ENCODE measurements at places on chromosomes 1 and 21. TPM values are rescaled to one million over a fixed set of nuclear protein-coding genes. Genes with fewer than 3 reads are reported as not detected.
A peak's percentile ranks its signal among the peaks of the same experiment; 100 is the strongest.

DNA sequence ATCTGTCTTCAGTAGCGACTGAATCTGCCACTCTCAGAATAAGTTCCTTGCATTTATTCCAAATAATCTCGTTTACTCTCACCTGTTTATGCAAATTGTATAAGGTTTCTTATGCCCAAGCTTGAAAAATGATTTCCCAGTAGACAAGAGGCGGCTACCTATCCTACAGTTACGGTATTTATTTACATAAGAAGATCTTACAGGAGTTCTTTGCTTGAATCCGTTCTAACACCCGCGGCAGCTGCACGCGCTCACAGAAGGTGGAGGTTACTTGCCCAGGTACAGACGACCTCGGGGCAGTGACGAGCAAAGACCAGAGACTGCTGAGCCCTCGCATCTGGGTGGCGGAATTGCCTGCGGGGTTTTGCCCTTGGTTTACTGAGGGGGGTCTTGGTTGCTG is 79.9 kb downstream of the SKI start:
- H3K36me3 ChIP-seq, result peaks cover 12% of the 10 kb centered on the region
- no peaks in the 10 kb centered on the region for H3K27me3 ChIP-seq
- no peaks in the 10 kb centered on the region for H3K4me1 ChIP-seq
- no peak for DNase-seq
- no peak overlapping the region for H3K27ac ChIP-seq

DNA sequence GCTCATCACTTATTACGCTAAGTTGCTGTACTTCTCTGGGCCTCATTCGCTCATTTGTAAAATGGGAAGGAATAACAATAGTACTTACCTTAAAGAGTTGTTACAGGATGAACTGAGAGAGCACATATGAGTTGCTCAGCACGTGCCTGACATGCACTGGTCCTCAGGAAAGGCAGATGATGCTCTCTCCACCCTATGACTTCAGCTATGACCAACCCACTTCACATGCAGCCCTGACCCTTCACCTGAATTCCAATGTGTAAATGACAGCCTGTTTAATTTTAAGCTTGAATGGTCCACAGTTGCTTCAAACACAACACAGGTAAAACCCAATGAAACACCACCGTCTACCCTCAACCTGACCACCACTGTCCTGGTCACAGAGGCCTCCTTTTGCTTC is 32.9 kb downstream of the GADD45A start:
- H3K36me3 ChIP-seq, result no peaks in the 10 kb centered on the region
- H3K4me1 ChIP-seq, result peaks cover 49% of the 10 kb centered on the region
- no peaks in the 10 kb centered on the region for H3K27me3 ChIP-seq
- 0 out of 2 replicates have a peak overlapping the region, but pooled peaks have one; percentile 16 for H3K27ac ChIP-seq

DNA sequence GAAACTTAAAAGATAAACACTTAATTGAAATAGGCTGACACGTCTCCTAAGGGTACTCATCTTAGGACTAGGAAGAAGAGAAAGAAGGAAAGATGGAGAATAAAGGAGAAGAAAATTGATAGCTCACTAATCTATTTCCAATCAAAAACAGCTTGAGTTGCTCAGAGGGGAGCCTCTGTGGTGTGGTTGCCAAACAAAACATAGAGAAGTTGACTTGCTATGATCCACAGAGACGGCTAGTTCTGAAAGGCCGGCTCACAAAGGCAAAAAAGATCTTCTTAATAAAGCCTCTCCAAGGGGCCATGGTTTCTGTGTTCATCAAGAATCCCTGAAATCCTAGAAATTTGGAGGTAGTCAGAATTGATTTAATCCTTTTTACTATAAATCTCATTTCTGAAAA is 644.1 kb downstream of the LMO4 start:
- no peak overlapping the region for H3K4me3 ChIP-seq
- no peaks in the 10 kb centered on the region for H3K27me3 ChIP-seq
- H3K27ac ChIP-seq, result no peak overlapping the region

DNA sequence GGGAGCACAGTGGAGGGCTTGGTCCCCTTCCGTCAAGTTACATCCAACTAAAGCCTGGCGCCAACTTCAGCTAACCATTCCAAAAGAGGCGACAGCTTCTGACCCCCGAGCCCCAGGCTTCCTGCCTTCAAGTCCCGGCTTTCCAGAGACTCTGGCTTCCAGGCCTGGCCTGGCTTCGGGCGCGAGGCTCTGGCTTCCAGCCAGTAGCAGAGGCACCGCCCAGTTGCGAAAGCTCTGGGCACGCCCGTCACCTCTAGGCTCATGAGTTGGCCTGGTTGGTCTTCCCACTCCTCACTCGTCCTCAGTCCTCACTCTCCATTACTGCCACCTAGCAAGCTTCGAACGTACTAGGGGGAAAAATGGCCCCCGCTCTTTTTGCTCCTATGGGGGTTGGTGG is 30.0 kb upstream of the C1orf185 start:
- peaks cover 5% of the 10 kb centered on the region for H3K27me3 ChIP-seq
- no peaks in the 10 kb centered on the region for H3K36me3 ChIP-seq
- no peak for DNase-seq
- no peak overlapping the region for H3K4me3 ChIP-seq
- peaks cover 16% of the 10 kb centered on the region for H3K4me1 ChIP-seq

DNA sequence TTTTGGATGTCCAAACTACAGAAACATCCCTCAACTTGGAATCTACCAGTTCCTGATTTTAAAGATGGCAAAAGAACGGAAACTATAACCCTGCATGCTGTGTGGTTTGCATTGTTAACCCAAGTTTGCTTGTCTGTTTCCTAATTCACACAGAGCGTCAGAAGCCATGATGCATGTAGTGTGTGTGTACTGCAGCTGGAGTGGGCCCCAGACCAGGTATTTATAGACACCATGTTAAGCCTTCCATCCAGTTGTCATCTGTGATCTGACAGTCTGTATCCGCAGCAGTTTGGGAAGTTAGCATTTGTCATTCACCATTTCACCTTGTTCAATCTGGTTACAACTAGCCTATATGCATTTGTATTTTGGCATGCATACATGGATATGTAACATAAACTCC is 27.7 kb upstream of the PLEKHM2 start:
- H3K27ac ChIP-seq, result no peak overlapping the region
- no peak overlapping the region for H3K4me3 ChIP-seq
- no peak for DNase-seq
- no peaks in the 10 kb centered on the region for H3K4me1 ChIP-seq
- peaks cover 60% of the 10 kb centered on the region for H3K36me3 ChIP-seq

DNA sequence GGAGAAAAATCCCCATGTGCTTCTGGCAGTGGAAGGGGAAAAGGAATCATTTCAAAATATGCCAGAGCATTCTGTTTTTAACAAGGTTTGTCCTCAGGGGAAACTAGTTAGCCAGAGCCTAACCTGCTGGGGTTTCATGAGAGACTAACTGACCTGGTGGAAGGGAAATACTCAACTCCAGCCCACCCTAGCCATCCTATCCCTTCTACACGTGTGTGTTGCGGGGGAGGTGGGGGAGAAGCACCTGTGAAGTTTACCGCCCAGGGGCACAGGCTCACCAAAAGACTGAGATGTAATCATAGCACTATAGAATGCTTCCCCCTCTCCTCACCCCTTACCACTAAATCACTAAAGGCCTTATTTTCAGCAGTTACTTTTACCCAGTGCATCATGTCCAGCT is 139.5 kb downstream of the GRIK3 start:
- H3K27me3 ChIP-seq, result no peaks in the 10 kb centered on the region
- H3K36me3 ChIP-seq, result no peaks in the 10 kb centered on the region
- no peaks in the 10 kb centered on the region for H3K4me1 ChIP-seq
- H3K27ac ChIP-seq, result no peak overlapping the region

DNA sequence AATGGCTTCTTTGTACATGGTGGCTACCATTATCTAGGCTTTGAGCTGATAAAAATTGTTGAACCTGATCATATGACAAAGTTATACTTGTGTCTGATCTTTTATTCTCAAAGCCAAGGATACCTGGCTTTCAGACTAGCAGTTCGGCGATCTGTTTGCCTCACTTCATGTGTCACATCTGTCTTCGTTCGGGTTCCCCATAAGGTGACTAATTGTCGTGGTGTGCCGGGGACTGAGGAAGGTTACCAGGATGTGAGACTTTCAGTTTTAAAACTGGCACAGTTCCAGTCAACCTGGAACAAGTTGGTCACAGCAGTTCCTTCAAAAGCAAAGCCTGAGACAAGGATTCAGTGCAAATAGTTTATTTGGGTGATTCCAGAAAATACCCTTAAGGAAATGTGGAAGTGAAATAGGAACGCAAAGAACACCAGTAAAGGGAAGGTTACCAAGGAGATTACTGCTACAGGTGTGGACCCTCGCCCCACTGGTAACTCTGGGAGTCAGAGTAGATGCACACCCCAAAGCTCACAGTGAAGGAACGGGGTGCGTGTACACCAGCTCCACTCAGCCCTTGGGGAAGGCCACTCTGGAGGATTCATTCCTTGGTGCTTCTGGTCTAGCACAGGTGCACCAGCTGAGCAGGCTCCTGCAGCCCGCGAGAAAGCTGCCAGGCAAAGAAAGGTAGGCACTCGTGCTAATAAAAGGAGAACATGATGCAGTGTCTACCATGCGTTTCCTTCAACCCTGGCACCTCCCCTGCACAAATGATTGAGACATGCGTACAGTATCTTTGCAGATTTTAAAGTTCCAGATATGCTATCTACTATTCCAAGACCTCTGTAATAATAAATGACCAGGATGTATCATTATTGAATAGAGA is 69.0 kb downstream of the VWA5B1 start:
- no peak overlapping the region for H3K27ac ChIP-seq
- peaks cover 19% of the 10 kb centered on the region for H3K27me3 ChIP-seq
- H3K4me1 ChIP-seq, result 0 out of 2 replicates have a peak, but pooled peaks cover 6% of the 10 kb centered on the region
- no peak for DNase-seq

GRCh38 chr1:42006836-42007235 is 88.1 kb upstream of the HIVEP3 start:
- DNase-seq, result peak; percentile 56
- H3K4me3 ChIP-seq, result no peak overlapping the region
- no peaks in the 10 kb centered on the region for H3K36me3 ChIP-seq

GRCh38 chr1:17635276-17635675 is 95.8 kb downstream of the ARHGEF10L start:
- H3K4me3 ChIP-seq, result no peak overlapping the region
- H3K4me1 ChIP-seq, result peaks cover 26% of the 10 kb centered on the region
- no peaks in the 10 kb centered on the region for H3K27me3 ChIP-seq
- peaks cover 9% of the 10 kb centered on the region for H3K36me3 ChIP-seq
- H3K27ac ChIP-seq, result no peak overlapping the region

DNA sequence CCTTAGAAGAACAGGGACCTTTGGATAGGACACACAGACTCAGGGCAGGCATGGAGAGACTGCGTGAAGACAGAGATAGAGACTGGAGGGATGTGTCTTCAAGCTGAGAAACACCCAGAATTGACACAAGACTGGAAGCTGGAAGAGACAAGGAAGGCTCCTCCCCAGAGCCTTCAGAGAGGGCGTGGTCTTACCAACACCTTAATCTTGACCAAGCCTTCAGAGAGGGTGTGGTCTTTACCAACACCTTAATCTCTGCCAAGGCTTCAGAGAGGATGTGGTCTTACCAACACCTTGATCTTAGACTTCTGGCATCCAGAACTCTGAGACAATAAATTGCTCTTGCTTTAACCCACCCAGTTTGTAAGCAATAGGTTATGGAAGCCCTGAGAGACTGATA is 481.4 kb upstream of the VAMP3 start:
- DNase-seq, result no peak
- no peak overlapping the region for H3K27ac ChIP-seq
- no peaks in the 10 kb centered on the region for H3K36me3 ChIP-seq
- peaks cover 24% of the 10 kb centered on the region for H3K4me1 ChIP-seq

- no peak for DNase-seq
- H3K36me3 ChIP-seq, result no peaks in the 10 kb centered on the region
- no peak overlapping the region for H3K4me3 ChIP-seq
- no peak overlapping the region for H3K27ac ChIP-seq
- peaks cover 4% of the 10 kb centered on the region for H3K27me3 ChIP-seq
- H3K4me1 ChIP-seq, result no peaks in the 10 kb centered on the region
Measured at GRCh38 chr1:229058111-229058561, 212.8 kb upstream of the RAB4A start.

DNA sequence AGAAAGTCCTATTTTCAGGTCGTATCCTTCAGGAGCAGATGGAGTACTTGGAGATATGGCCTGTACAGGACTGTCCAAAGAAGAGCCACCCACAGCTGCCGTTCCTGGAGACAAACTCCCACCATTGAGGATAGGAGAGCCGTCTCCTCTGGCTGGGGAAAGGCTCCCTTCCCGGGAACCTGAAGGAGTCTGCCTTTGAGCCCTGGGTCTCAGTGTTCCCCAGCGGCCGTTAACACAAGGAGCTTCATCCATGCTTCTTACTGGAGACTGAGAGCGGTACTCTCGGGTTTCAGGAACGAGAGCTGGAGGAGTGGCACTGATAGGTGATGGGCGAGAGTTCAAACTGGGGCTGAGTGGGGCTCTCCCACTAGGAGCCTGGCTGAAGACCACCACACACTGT is 14.4 kb upstream of the CPLANE2 start:
- H3K27ac ChIP-seq, result no peak overlapping the region
- peaks cover 13% of the 10 kb centered on the region for H3K36me3 ChIP-seq
- peaks cover 40% of the 10 kb centered on the region for H3K4me1 ChIP-seq

DNA sequence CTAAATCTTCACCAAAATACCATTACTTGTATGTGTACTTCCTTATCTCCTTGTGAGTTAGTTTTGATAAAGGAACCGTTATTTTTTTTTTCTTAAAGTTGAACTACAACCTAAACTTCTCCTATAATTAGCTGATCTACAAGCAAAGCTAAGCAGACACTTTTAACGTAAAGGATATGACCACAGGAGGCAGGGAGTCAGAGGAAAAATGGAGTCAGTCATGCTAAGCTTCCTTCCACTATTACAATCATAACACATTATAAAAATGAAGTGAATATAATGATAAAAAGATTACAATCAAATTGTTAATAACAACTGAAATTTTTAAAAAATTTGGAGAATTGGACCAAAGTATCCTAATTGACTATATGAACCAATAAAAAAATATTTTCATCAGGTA is 892.6 kb downstream of the KCNT2 start:
- H3K4me1 ChIP-seq, result peaks cover 23% of the 10 kb centered on the region
- H3K36me3 ChIP-seq, result no peaks in the 10 kb centered on the region
- no peak overlapping the region for H3K4me3 ChIP-seq
- no peaks in the 10 kb centered on the region for H3K27me3 ChIP-seq
- H3K27ac ChIP-seq, result no peak overlapping the region

GRCh38 chr1:3195480-3195815 is 126.4 kb downstream of the PRDM16 start:
- no peak overlapping the region for H3K4me3 ChIP-seq
- no peaks in the 10 kb centered on the region for H3K36me3 ChIP-seq
- no peaks in the 10 kb centered on the region for H3K4me1 ChIP-seq

- H3K27me3 ChIP-seq, result no peaks in the 10 kb centered on the region
- H3K27ac ChIP-seq, result no peak overlapping the region
- DNase-seq, result no peak
- peaks cover 20% of the 10 kb centered on the region for H3K4me1 ChIP-seq
Measured at GRCh38 chr1:32239337-32239736, 7.7 kb upstream of the FAM167B start.

- H3K27ac ChIP-seq, result no peak overlapping the region
- no peaks in the 10 kb centered on the region for H3K4me1 ChIP-seq
- H3K4me3 ChIP-seq, result no peak overlapping the region
- H3K36me3 ChIP-seq, result no peaks in the 10 kb centered on the region
- H3K27me3 ChIP-seq, result no peaks in the 10 kb centered on the region
Measured at GRCh38 chr1:237864338-237865244, 26.1 kb downstream of the ZP4 start.

- peak; percentile 92 for DNase-seq
- no peaks in the 10 kb centered on the region for H3K27me3 ChIP-seq
Measured at GRCh38 chr1:13593511-13594131, 10.0 kb downstream of the PDPN start.

GRCh38 chr1:196567238-196567637 is 41.0 kb downstream of the KCNT2 start:
- H3K27ac ChIP-seq, result no peak overlapping the region
- no peaks in the 10 kb centered on the region for H3K4me1 ChIP-seq

Gene PPFIA4
- 3.2 TPM for polyA plus RNA-seq

Gene ANXA9
- 0.26 TPM for polyA plus RNA-seq

Gene ZMYND12
- polyA plus RNA-seq, result 1.4 TPM

Gene TP53BP2
- polyA plus RNA-seq, result 8.3 TPM

Gene HMCN1
- polyA plus RNA-seq, result 2.1 TPM

Gene C8A
- not detected for polyA plus RNA-seq

Gene CCDC18
- 5.7 TPM for polyA plus RNA-seq

Gene ERICH3
- not detected for polyA plus RNA-seq

Gene RTCA
- polyA plus RNA-seq, result 55.1 TPM

All from GM23248 (cell line).